NCI-H1417 treated with DMSO at 0.1 percent for 48 hours (cell line): ENCODE measurements at places on chromosomes 3 and 15.

- DNase-seq = no peak
Observed at GRCh38 chr3:69568951-69569350, 170.3 kb upstream of the MITF start.

DNA sequence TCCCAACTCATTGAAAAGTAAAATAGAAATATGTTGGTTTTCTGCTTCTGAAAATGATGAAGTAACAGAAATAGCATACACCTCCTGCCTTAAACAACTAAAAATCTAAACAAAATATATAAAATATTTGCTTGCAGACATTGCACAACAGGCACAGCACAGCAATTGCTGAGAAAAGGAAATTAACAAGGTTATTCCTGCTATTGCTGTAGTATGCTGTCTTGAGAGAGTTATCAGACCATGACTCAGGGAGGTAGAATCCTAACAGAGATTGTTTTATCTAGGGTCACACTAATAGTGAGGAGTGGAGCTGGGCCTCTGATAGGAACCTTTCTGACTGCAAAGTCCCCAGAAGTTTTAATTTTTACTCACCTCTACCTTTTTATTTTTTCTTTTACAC is 72.6 kb downstream of the ZBTB20 start:
- DNase-seq = no peak

GRCh38 chr15:38130740-38131498 is 121.7 kb upstream of the SPRED1 start:
- DNase-seq = no peak

DNA sequence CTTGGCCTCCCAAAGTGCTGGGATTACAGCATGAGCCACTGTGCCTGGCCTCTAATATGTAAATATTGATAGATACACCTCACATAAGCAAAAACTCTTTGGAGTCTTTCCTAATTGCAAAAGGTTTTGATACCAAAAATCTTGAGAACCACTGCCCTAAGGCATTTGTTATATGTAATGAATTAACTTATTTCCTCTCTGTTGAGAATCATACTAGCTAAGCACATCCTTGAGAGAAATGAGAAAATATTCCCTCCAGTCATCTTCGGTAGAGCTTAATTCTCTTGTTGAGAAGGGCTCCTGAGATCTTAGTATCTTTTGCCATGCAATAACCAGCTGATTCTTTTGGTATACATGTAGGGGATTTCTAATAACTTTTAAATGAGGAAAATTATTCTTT is 190.2 kb downstream of the SLC9A9 start:
- DNase-seq = no peak

DNA sequence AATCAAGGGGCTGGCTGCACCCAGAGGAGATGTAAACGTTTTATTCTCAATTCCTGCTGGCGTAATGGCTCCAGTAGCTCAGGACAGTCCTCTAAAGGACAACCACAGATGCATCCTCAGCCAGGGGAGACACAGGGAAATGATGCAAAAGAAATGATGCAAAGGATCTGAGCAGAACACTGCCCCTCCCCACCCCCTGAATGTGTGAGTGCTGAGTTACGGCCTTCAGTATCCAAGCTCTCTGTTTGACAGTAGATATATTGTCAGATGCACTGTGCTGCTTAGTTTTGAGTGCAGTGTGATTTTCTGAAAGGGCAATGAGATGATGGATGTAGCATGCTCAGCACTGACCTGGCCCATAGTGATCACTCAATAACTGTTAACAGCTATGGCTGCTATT is 41.4 kb upstream of the CTDSPL start:
- no peak for DNase-seq

- no peak for DNase-seq
Observed at GRCh38 chr15:40285554-40286011, 2.7 kb upstream of the ANKRD63 start.

GRCh38 chr3:37594873-37595783 is 266.6 kb upstream of the CTDSPL start:
- no peak for DNase-seq

DNA sequence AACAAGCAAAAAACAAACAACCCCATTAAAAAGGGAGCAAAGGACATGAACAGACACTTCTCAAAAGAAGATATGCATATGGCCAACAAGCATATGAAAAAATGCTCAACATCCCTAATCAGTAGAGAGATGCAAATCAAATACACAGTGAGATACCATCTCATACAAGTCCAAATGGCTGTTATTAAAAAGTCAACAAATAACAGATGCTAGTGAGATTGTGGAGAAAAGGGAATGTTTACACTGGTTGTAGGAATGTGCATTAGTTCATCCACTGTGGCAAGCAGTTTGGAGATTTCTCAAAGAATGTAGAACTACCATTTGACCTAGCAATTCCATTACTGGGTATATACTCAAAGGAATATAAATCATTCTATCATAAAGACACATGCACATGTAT is 44.5 kb downstream of the RIOX2 start:
- DNase-seq = no peak

DNA sequence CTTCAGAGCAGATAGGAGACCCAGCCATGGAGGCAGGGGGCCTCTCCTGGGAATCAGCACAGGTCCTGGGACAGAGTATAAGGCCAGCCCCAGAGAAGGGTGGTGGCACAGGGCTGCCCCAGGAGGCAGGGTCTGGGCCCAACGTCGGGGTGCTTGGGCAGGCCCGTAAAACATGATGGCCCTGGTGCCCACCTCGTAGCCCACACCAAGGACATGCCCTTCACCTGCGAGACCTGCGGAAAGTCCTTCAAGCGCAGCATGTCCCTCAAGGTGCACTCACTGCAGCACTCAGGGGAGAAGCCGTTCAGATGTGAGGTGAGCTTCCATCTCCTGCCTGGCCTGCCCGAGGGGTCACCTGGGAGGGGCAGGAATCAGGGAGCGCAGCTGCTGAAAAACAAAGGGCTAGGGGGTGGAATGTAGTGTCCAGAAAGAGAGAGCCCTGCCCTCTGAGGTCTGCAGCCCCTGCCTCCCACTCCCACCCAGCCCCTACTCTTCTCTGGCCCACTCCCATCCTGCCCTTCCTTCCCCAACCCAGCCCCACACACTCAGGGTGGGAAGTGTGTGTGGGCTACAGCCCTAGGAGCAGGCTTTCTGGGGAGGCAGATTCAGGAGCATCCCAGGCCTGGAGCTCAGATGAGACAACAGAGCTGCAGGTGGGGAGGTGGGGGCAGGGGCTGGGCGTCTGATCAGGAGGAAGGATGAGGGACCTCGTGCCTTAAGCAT is 9.5 kb downstream of the ZBTB47 start:
- no peak for DNase-seq

DNA sequence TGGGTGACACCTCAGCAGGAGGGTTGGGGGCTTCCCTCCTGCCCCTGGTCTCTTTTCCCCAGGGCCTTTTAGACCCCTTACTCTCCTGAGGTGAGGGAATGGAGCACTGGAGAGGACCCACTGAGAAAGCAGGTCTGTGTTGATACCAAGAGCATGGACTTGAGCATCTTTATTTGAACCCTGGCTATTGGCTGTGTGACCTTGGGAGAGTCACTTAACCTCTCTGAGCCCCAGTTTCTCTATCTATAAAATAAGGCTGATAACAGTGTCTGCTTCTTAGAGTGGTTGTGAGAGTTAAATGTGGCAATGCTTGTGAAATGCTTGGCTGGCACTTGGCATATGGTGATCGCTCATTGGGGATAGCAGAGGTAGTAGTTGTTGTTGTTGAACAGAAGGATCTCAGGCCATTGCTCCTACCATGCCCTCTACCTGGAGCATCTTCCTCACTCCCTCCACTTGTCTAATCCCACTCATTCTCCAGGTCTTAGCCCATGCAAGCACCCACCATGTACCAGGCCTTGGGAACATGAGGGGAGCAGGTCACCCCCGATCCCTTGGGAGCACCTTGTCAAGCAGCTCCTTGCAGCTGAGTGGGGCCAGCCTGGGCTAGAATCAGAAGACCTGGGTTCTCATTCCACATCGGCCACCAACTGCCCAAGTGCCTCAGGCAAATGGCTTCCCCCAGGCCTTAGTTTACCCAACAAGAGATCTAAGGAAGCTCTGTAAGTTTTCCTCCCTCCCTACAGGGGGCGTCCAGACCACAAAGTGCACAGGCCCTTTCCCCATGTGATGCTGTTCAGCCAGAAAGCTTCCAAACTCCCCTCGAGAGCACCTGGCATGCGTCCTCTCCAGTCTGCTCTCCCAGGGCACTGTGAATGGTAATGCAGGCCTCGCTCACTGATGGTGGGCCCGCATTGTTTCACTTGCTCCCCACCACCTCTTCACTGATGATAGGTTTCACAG is 96.7 kb downstream of the LSM3 start:
- no peak for DNase-seq

GRCh38 chr15:29032229-29032625 is 146.5 kb downstream of the APBA2 start:
- DNase-seq = no peak

DNA sequence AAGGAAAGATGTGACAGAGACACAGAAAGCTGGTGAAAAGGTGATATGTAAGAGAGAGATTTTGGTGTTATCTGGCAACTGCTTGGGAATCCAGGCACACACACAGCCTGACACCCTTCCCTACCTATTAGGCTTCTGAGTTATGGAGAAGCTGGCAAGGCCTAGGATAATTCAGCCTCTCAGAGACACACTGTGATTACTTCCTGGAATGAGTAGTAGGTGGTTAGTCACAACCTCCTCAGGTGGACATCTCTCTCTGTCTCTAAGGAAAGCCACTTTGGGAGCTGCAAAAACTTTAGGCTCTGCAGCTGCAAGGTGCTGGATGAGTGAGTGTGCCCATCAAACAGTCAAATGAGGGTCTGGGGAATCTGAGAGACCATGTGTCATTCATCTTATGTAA is 201.9 kb downstream of the PDCD6IP start:
- no peak for DNase-seq

- no peak for DNase-seq
Observed at GRCh38 chr3:31620656-31621055, 87.9 kb downstream of the STT3B start.

- DNase-seq = no peak
Observed at GRCh38 chr15:80367094-80367493, 37.1 kb upstream of the ARNT2 start.

DNA sequence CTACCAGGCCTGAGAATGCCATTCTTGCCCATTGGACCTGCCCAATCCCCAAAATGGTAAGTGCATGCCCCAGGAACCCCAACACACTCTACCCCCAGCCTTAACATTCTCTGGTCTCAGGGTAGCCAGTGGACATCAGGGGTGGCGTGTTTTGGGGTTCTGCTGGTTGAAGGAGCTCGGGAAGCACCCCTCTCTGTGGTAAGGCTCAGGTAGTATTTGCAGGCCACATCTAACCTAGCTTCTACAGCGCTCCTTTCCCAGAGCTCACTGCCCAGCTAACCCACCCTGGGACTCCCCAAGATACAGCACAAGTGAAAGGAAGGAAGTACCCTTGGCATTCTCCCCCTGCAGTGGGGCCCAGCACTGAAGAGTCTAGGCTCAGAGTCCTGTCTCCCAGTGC is 19.8 kb downstream of the NMNAT3 start:
- DNase-seq = no peak

GRCh38 chr3:20054549-20054987 is 14.3 kb downstream of the KAT2B start:
- DNase-seq = no peak

DNA sequence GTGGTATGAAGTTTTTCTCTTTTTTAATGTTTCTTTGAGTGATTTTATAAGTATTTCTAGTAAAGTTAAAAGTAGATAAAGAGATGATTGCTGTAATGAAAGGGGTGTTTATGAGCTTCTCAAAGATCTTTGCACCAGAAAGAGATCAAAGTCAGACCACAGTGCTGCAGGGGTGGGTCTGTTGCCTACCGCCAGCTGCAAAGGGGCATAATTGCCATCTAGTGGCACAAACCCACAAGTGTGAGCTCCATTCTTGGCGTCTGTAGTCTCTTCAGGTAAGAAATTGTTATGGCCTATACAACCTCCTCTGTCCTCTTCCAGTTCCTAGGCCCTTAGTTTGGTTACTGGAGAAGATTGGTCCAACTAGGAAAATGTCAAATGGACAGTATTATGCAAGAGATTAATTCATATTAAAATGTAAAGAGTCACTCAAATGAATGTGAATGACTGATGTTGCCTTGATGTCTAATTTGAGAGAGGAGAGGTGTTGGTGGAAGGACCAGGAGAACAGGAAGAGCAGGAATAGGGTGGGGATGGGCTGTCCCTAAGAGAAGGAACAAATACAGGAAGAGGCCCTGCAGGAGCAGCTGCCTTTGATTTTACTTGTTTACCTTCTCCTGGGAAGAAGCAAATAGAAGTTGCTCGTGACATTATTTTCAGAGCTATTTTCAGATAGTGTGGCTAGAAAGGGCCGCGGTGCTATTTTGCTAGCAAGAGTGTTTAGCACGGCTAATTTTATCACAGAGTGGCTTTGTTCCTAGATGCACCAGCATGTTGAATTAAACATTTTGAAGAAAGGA is 53.0 kb upstream of the GSK3B start:
- DNase-seq = peak; percentile 91

DNA sequence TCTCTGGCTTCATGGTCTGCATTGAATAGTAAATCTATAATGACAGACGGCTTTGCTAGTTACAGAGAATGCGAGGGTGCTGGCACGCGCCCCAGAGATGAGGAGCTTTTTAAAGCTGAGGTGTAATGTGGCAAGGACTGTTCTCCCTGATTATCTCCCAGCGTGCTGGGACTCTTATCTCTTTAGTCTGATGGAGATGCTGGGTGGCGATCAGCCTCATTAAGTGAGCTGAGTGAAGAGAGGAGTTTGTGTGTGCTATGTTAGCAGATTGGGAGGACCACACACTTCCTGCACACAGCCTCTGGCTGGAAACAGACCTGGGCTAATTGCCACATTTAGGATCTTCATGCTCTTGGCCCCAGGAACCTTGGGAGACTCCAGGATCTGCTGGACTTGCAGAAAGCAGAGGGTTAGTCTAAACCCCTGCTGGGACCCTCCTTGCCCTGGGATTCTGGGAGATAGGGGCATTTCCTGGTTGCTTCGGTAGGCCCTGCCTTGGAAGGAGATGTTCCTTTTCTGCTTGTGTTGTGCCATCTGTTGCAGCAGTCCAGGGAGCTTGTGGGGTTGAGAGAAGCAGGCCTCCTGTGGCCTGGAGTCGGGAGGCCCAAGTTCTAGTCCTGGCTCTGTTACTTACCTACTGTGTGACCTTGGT is 15.0 kb downstream of the PDIA5 start:
- DNase-seq = no peak

DNA sequence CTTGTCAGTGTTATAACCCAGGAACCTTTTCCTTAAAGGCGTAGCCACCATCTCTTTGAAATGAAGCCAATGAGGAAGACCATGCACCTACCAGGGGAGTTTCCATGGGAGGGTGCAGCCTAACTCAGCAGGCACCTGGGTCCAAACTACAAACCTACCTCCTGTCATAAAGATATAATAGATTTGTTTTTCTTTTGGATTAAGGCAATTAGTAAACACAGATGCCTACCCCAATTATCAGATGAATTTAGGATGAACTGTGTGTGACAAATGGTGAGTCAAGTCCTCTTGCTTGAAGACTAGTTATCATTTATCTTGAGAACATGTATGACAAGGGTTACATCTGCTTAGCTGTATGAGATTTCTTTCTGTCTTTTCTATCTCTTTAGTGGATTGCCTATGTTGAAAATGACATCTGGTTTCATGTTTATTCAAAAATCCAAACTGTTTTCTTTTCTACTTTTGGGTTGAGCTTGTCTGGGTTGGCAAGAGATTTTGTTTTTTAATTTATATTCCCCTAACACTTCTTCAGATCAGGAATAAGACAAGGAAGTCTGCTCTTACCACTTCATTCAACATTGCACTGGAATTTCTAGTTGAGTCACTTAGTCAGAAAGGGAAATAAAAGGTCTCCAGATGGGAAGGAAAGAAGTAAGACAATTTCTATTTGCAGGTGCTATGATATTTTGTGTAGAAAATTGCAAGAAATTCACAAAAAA is 149.9 kb downstream of the NEK10 start:
- DNase-seq = no peak

GRCh38 chr3:98744283-98744682 is 18.9 kb upstream of the ST3GAL6 start:
- DNase-seq = no peak

- peak; percentile 72 for DNase-seq
Observed at GRCh38 chr3:71589132-71589531, 5.6 kb upstream of the FOXP1 start.
